Stimulated activated naive B cell treated with anti-CD40 and anti-IgM and Interleukin-4, amounts not matched to agents 10 μg/mL and 1 μg/mL and 100 μg/mL, for 72 hours (primary cell): ENCODE measurements at places on chromosomes 7 and 10.

DNA sequence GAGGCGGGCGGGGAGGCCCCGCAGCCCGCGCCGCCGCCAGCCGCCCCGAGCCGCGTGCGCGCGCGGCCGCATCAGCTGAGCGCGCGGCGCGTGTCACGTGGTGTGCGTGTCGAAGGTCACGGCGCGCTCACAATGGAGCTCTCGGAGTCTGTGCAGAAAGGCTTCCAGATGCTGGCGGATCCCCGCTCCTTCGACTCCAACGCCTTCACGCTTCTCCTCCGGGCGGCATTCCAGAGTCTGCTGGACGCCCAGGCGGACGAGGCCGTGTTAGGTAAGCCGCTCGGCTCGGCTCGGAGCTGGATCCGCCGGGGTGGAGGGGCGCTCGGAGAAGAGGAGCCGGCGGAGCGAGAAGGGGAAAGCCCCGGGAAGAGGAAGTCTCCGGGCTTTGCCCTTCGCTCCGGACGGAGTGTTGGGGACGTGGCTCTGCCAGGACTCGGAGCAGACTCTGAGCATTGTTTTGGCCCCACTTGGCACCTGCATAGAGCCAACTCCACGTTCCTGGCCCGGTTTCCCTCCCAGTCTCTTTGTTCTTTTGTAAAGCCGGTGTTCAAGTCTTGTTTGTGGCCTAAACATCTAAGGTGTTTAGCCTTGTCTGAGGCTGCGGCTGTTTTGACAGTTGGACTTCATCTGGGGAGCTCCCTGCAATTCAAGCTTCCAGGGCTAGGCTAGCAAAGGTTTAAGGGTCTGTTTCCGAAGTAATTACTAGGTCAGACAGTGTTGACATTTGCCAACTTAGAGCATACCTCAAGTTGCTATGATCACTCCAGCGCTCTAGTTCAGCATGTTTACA, at the start of gene COMMD3:
Gene COMMD3, plus strand, starts transcription at position 103 of the 790 bp plus-strand sequence. Its CDS starts 30 bp downstream, at position 133.
- DNase-seq = peak; percentile 78

GRCh38 chr10:96673318-96674099, 46.8 kb downstream of the PIK3AP1 start:
- DNase-seq = peak; percentile 35

DNA sequence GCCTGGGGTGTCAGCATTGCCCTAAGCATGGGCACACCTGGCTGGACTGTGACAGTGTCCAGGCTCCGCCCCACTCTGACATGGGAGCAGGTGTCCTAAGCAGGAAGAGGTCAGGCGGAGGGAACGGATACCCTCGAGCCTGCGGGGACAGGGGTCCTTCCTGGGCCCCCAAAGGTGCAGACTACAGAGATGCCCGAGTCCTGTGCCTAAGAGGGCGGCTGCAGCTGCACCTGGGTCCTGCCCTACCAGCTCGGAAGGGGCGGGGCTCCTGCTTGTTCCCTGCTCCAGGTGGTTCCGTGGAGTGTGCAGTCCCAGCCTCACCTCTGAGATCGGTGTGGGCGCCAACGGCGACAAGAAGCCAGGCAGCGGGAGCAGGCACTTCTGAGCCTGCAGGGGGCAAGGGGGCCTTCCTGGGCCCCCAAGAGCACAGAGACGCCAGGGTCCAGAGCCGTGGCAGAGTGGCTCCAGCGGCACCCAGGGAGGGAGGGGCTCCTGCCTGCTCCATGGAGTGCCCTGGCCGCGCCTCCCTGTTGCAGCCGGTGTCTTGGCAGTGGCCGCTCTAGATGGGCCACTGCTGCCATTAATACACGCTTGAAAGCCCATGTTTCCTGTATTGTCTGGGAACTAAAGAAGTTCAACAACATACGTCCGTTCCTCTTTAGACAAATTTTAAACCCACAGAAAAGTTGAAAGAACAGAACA, 64.5 kb upstream of the CACNA2D1 start:
- no peak for DNase-seq

GRCh38 chr7:84216472-84216871, 21.9 kb upstream of the SEMA3A start:
- no peak for DNase-seq

GRCh38 chr10:92750791-92751533, 61.2 kb downstream of the HHEX start:
- DNase-seq = no peak

DNA sequence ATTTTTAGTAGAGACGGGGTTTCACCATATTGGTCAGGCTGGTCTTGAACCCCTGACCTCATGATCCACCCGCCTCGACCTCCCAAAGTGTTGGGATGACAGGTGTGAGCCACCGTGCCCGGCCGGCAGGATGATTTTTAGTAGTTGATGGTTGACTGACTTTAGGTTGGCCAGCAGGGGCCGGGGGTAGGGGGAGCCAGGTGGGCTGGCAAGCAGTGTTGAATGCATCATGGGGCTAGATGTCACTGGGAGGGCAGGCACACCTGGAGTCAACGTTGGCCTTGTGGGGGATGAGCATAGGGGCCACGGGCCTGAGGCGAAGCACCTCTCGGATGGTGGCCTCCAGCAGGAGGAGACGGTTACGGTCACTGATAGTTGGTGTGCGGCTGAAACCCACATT, 5.0 kb downstream of the CYP17A1 start:
- no peak for DNase-seq

- DNase-seq = peak; percentile 51
Observed at GRCh38 chr7:130649004-130649790, 19.4 kb downstream of the COPG2 start.

GRCh38 chr7:33554046-33554445, 351.3 kb upstream of the BMPER start:
- no peak for DNase-seq

GRCh38 chr7:149325248-149325647, 63.3 kb downstream of the ZNF783 start:
- DNase-seq = no peak

GRCh38 chr10:61592581-61592980, 70.1 kb upstream of the CABCOCO1 start:
- no peak for DNase-seq

DNA sequence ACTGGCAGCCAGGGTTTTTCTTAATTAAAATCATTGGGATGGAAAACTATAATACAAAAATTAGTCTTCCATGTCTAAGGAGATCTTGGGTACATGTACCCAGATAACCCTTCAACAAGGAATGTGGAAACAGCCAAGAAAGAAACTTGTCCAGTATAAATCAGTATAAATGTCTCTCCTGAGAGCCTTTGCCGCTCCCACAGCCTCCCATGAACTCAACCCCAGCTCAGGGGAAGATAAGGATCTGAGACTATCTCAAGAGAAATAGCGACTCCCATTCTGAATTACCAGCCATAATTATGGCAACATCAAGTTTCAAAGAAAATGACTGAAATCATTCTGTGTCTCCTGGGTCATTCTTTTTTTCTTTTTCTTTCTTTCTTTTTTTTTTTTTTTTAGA, 32.6 kb upstream of the AFAP1L2 start:
- DNase-seq = no peak

GRCh38 chr10:97336446-97336845, 1.9 kb upstream of the FRAT2 start:
- DNase-seq = no peak

GRCh38 chr7:26343837-26344236, 52.2 kb downstream of the SNX10 start:
- no peak for DNase-seq

DNA sequence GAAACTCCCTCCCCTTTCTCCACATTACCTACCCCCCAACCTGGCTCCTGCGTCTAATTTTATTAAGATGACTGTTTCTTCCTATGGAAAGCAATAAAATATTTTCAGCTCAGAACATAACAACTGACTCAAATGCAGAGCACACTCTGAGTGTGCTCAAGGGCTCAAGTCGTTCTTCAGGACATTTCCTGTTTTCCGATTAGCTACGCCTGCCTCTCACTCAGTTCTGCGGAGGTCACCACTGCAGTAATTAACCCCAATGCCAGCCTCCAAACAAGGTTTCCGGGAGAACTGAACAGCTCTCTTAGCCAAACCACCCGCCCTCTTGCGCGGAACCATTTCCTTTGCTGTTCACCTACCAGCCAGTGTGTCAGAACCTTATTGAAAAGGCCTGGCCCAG, 19.3 kb downstream of the MYOF start:
- DNase-seq = peak; percentile 11

- no peak for DNase-seq
Observed at GRCh38 chr7:12123172-12123571, 87.9 kb upstream of the TMEM106B start.

DNA sequence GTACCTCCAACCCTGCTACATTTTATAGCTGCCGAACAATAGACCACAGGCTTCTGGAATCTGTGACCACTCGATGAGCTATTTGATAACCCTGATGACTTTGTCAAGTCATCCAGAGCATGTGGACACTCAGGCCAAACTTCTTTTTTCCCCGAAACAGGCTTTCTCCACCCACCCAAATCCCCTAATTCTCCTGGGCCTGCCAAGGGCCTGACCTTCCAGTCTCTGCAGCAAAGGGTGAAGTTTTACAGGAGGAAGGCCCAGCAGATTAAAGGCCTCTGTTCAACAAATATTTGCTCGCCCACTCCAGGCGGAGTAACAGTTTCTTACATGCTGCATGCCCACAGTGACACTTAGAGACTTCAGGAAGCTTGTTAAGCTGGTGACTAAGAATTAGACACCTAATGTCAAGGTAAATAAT, 2.0 kb downstream of the JCAD start:
- DNase-seq = no peak

GRCh38 chr10:100836891-100837290, 75.9 kb upstream of the SLF2 start:
- DNase-seq = no peak

- no peak for DNase-seq
Observed at GRCh38 chr10:27710014-27710413, 35.6 kb downstream of the MKX start.

GRCh38 chr7:126608339-126608776, 644.4 kb downstream of the GRM8 start:
- no peak for DNase-seq

GRCh38 chr10:23779301-23779700, 340.4 kb downstream of the OTUD1 start:
- no peak for DNase-seq

GRCh38 chr7:33108554-33109004, 625 bp downstream of the RP9 start:
- no peak for DNase-seq

DNA sequence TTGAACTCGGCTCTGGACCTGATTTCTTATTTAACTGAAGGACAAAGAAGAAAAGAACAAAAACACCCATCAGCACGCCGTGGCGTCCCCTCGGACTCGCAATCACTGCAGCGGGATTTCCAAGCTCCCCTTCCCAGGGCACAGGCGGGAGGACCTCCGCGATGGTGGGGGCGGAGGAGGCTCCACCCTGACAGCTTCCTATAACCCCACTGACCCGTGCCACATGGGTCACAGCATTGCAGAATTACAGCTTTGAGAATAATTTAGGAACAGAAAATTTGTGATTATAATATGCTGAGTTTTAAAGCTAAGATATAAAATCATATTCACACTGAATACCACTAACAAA, 129.7 kb upstream of the SEC61G start:
- no peak for DNase-seq

- no peak for DNase-seq
Observed at GRCh38 chr7:24172856-24173255, 111.1 kb upstream of the NPY start.

- peak; percentile 87 for DNase-seq
Observed at GRCh38 chr10:62681211-62681940, 123.1 kb upstream of the ADO start.

DNA sequence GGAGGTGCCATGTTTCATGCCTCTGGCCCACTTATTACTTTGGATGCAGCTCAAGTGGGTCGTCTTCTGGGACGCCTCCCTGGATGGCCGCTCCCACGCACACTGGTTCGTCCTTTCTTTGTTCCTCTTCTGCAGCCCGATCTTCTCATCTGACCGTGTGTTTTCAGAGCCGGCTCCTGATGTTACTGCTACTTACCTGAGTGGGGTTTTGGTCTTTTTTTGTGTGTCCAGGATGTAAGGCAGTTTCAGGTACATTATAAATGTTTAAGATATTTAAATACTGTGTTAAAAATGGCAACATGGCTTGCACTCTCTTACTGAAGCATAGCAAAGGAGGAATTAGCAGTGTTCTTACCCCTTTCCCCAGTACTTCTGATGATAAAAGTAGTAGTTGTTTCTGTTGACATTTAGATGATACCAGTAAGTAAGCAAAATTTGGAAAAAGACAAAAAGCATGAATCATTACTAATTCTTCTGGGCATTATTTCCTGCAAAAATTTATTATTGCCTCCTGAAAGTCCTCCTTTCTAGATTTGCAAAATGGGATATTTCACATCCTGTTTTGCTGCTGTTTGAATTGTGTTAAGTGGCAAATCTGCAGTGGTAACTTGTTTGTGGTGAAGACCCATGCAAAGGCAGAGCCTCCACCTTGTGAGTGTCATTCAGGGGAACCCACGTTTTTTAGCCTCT, 59.4 kb downstream of the SHH start:
- peak; percentile 3 for DNase-seq

- DNase-seq = no peak
Observed at GRCh38 chr7:115096262-115096661, 174.4 kb downstream of the MDFIC start.

GRCh38 chr10:51231754-51232153, 157.5 kb downstream of the PRKG1 start:
- no peak for DNase-seq

DNA sequence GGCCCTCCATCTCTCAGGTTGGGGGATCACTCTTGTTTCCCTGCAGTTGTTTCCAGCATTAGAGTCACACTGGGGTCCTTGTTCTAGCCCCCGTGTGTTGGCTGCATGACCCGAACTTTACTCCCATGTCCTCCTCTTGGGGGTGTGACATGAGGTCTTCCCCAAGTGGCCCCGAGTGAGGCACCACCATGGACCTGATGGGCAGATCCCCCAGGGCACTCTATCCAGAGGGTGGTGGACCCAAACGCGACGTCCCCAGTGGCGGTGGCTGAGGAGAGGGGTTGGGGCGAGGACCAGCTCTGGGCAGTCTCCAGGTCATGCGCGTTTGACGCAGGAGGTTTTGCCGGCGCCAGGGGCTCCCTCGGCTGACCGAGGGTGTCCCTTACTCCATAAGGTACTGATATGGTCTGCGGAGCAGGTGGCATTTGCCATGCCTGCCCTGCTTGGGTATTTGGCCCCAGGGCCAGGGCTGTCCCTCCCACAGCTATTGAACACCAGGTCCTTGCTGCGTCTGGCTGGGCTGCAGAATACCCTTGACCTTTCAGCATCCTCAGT, 131.9 kb downstream of the LHPP start:
- DNase-seq = no peak

DNA sequence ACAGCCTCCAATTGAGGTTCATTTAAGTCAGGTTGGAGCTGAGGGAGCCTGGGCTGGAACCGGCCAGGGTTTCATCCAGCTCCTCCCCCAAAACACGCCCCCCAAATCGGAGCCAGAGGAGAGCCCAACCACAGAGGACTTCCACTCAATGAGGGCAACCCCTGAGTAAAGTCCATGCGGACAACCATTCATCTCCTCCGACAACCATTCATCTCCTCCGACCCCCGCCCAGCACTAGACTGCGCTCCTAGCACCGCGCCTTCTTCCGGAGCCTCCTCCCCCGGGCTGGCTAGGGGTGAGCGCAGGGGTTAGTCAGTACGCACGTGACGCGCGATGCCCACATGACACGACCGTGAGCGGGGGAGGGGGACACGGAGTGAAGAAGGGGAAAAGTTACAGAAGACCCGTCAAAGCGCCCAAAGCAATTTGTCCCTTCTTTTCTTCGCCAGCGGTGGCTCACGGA, 1.4 kb downstream of the MAGI2 start:
- no peak for DNase-seq

- no peak for DNase-seq
Observed at GRCh38 chr10:88389456-88389855, 193.7 kb downstream of the RNLS start.

GRCh38 chr7:105878746-105879605, 2.6 kb upstream of the ATXN7L1 start:
- DNase-seq = no peak
